Peyer's patch (tissue), 4 donors: ENCODE measurements at places on chromosomes 4 and X. TPM values are rescaled to one million over a fixed set of nuclear protein-coding genes. Genes with fewer than 3 reads are reported as not detected.
A peak's percentile ranks its signal among the peaks of the same experiment; 100 is the strongest.

- H3K4me3 ChIP-seq, result no peak overlapping the region
- no peaks in the 10 kb centered on the region for H3K36me3 ChIP-seq
- H3K27ac ChIP-seq, result no peak overlapping the region
Observed at GRCh38 chrX:112108145-112108544, 25.6 kb upstream of the TRPC5 start.

GRCh38 chrX:39204945-39205344 is 403.7 kb downstream of the MID1IP1 start:
- no peak overlapping the region for H3K4me3 ChIP-seq
- peak overlapping the region; percentile 4 for H3K27ac ChIP-seq
- no peak for DNase-seq
- no peaks in the 10 kb centered on the region for H3K36me3 ChIP-seq
- H3K4me1 ChIP-seq, result no peaks in the 10 kb centered on the region

- H3K36me3 ChIP-seq, result no peaks in the 10 kb centered on the region
- H3K27ac ChIP-seq, result no peak overlapping the region
- no peaks in the 10 kb centered on the region for H3K4me1 ChIP-seq
- no peak overlapping the region for H3K4me3 ChIP-seq
- no peaks in the 10 kb centered on the region for H3K27me3 ChIP-seq
Observed at GRCh38 chr4:90582087-90582486, 454.9 kb downstream of the CCSER1 start.

GRCh38 chrX:66203114-66203513 is 39.1 kb downstream of the HEPH start:
- H3K27ac ChIP-seq, result no peak overlapping the region
- H3K36me3 ChIP-seq, result no peaks in the 10 kb centered on the region
- no peak overlapping the region for H3K4me3 ChIP-seq
- H3K27me3 ChIP-seq, result no peaks in the 10 kb centered on the region
- no peak for DNase-seq

DNA sequence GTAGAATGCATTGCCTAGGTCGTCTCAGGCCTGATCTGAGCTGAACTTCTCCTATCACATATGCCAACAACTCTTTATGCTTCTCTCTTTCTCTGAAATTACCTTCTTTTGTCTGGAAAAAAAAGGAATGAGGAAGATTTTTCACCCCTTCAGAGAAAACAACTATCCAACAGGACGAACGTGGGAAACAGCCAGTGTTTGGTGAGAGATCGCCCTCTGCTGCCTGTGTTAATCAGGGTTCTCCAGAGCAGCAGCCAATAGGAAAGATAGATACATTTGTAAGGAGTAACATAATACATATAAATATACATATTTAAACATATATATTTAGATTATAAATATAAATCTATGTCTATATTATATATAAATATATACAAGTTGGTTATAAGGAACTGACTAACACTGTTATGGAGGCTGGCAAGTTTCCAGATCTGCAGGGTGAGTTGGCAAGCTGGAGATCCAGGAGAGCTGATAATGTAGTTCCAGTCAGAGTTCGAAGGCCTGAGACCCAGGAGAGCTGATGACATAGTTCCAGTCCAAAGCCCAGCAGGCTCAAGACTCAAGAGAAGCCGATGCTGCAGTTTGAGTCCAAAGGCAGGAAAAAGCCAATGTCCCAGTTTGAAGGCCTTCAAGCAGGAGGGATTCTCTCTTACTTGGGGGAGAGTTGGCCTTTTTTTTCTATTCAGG is 13.3 kb downstream of the CETN2 start:
- H3K36me3 ChIP-seq, result no peaks in the 10 kb centered on the region
- no peak overlapping the region for H3K4me3 ChIP-seq
- DNase-seq, result peak; percentile 73
- H3K4me1 ChIP-seq, result no peaks in the 10 kb centered on the region

GRCh38 chr4:2930135-2930757 is 33.0 kb downstream of the NOP14 start:
- no peaks in the 10 kb centered on the region for H3K36me3 ChIP-seq
- H3K4me3 ChIP-seq, result no peak overlapping the region
- peak overlapping the region; percentile 85 for H3K27ac ChIP-seq
- H3K27me3 ChIP-seq, result no peaks in the 10 kb centered on the region
- peaks cover 32% of the 10 kb centered on the region for H3K4me1 ChIP-seq
- DNase-seq, result peak; percentile 46

GRCh38 chr4:129970801-129971200 is 874.8 kb downstream of the C4orf33 start:
- H3K4me3 ChIP-seq, result no peak overlapping the region
- no peak overlapping the region for H3K27ac ChIP-seq
- H3K36me3 ChIP-seq, result no peaks in the 10 kb centered on the region
- no peak for DNase-seq
- H3K4me1 ChIP-seq, result no peaks in the 10 kb centered on the region
- H3K27me3 ChIP-seq, result no peaks in the 10 kb centered on the region

PAGE2B gene
- total RNA-seq, result not detected

GRCh38 chr4:185573651-185574199 is 38.4 kb upstream of the PDLIM3 start:
- no peaks in the 10 kb centered on the region for H3K36me3 ChIP-seq
- H3K4me3 ChIP-seq, result no peak overlapping the region
- H3K4me1 ChIP-seq, result no peaks in the 10 kb centered on the region
- DNase-seq, result no peak

EDA gene
- not detected for total RNA-seq

GRCh38 chr4:796206-796605 is 29.7 kb downstream of the CPLX1 start:
- no peak for DNase-seq
- H3K27ac ChIP-seq, result no peak overlapping the region
- peaks cover 28% of the 10 kb centered on the region for H3K4me1 ChIP-seq
- H3K4me3 ChIP-seq, result no peak overlapping the region

DNA sequence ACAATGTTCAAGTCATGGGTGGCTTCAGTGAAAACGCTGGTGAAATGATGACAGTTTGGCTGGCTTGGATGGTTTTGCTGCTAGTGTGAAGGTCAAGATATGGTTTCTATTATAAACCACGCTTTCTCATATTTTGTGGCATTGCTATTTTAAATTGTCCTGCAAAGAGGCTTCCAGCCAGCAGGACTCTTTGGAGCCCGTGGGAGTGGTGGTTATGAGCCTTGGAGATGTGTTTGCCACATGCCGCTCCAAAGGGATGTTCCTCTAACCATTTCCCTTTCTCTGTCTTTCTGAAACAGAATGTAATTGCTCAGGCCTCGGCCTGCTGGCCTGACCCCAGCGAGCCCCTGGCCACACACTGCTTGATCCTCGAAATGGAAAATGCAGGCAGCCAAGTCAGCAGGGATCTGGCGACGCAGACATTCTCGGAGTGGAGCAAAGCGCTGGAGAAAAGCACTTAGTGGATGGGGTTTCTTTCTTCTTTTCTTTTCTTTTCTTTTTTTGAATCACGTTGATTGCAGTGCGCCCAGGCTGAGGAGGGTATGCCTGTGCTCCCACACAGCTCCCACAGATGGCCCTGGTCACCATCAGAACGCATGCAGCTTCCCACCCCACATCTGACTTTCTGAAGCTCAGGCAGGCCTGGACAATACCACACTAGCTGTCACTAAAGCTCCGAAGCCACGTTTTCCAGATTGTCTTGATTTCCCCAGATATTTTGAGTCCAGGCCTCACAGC is 114.0 kb downstream of the ENPP6 start:
- H3K36me3 ChIP-seq, result no peaks in the 10 kb centered on the region
- H3K27ac ChIP-seq, result no peak overlapping the region
- no peaks in the 10 kb centered on the region for H3K27me3 ChIP-seq
- no peaks in the 10 kb centered on the region for H3K4me1 ChIP-seq
- no peak overlapping the region for H3K4me3 ChIP-seq
- no peak for DNase-seq

DNA sequence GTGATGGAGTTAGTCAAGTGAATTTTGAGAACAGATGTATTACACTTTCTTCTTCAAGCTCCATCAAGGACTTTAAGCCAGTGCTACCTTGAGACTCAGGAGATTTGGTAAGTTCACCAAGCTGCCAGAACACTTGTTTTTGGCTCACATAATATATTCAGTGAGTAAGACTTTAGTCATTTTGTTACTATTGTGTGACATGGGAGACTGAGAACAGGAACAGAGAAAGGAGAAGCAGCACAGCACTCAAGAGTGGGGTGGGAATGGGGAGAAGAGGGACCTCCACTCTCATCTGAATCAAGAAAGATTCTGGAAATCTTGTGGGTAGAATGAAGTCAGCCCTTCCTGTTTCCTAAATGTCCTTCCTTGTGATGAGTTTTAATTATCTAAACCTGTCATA is 87.3 kb upstream of the TET2 start:
- no peaks in the 10 kb centered on the region for H3K27me3 ChIP-seq
- no peak overlapping the region for H3K27ac ChIP-seq
- no peaks in the 10 kb centered on the region for H3K36me3 ChIP-seq

DNA sequence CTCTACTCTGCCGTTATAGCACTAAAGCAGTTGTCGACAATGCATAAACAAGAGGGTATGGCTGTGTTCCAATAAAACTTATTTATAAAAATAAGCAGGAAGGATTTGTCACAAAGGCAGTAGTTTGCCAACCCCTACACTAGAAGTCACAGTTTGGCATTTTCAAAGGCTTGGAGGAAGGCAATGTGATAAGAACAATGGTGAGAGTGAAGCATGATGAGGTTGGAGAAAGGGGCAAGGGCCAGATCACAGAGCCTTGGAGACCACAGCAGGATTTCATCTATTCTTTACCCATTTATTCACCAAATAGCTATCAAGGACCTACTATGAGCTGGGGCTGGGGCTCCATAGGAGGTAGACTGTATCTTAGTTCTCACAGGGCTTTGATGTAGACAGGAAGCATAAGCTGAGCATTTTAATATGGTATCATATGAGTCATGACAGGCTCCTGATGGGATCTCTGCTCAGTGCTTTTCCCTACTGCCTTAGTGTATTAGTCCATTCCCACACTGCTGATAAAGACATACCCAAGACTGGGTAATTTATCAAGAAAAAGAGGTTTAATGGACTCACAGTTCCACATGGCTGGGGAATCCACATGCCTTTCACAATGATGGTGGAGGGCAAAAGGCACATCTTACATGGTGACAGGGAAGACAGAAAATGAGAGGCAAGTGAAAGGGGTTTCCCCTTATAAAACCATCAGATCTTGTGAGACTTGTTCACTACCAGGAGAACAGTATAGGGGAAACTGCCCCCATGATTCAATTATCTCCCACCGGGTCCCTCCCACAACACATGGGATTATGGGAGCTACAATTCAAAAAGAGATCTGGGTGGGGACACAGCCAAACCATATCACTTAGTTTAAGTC is 58.9 kb downstream of the PPM1K start:
- DNase-seq, result no peak
- H3K27ac ChIP-seq, result no peak overlapping the region
- no peaks in the 10 kb centered on the region for H3K36me3 ChIP-seq
- H3K4me3 ChIP-seq, result no peak overlapping the region

GRCh38 chr4:162229670-162230069 is 65.9 kb upstream of the FSTL5 start:
- no peak overlapping the region for H3K27ac ChIP-seq
- H3K4me1 ChIP-seq, result no peaks in the 10 kb centered on the region
- DNase-seq, result no peak

RASSF6 gene
- 38.1 TPM for total RNA-seq

GRCh38 chr4:17654701-17655100 is 40.3 kb downstream of the MED28 start:
- no peak overlapping the region for H3K4me3 ChIP-seq
- DNase-seq, result no peak
- H3K4me1 ChIP-seq, result no peaks in the 10 kb centered on the region
- H3K27me3 ChIP-seq, result no peaks in the 10 kb centered on the region
- no peaks in the 10 kb centered on the region for H3K36me3 ChIP-seq

GRCh38 chrX:109926743-109927662 is 75.9 kb upstream of the TMEM164 start:
- H3K4me1 ChIP-seq, result no peaks in the 10 kb centered on the region
- H3K36me3 ChIP-seq, result no peaks in the 10 kb centered on the region
- no peak overlapping the region for H3K4me3 ChIP-seq
- no peak overlapping the region for H3K27ac ChIP-seq

ADRA2C gene
- 0.76 TPM for total RNA-seq

- H3K4me1 ChIP-seq, result no peaks in the 10 kb centered on the region
- H3K36me3 ChIP-seq, result no peaks in the 10 kb centered on the region
- no peak overlapping the region for H3K27ac ChIP-seq
- H3K27me3 ChIP-seq, result no peaks in the 10 kb centered on the region
Observed at GRCh38 chr4:158861281-158861680, 92.5 kb downstream of the FNIP2 start.

GRCh38 chr4:85452058-85452731 is 22.8 kb upstream of the ARHGAP24 start:
- DNase-seq, result no peak
- H3K36me3 ChIP-seq, result no peaks in the 10 kb centered on the region
- H3K4me1 ChIP-seq, result no peaks in the 10 kb centered on the region
- H3K4me3 ChIP-seq, result no peak overlapping the region
- H3K27ac ChIP-seq, result no peak overlapping the region
- no peaks in the 10 kb centered on the region for H3K27me3 ChIP-seq

HSFX2 gene
- total RNA-seq, result not detected

MAD2L1 gene
- 1.1 TPM for total RNA-seq

XPNPEP2 gene
- 875 TPM for total RNA-seq

GRCh38 chrX:103756736-103757135 is 19.9 kb upstream of the PLP1 start:
- H3K4me3 ChIP-seq, result no peak overlapping the region
- no peak overlapping the region for H3K27ac ChIP-seq
- DNase-seq, result no peak
- no peaks in the 10 kb centered on the region for H3K27me3 ChIP-seq
- H3K36me3 ChIP-seq, result no peaks in the 10 kb centered on the region
- no peaks in the 10 kb centered on the region for H3K4me1 ChIP-seq

- no peak within 1 kb of the TSS for H3K27ac ChIP-seq
- H3K36me3 ChIP-seq, result no peaks in the 10 kb centered on the region
- no peaks in the 10 kb centered on the region for H3K4me1 ChIP-seq
- no peak for DNase-seq
- H3K27me3 ChIP-seq, result no peaks in the 10 kb centered on the region
Observed at GRCh38 chrX:78658845-78659744, at the start of gene RTL3. TSS of gene RTL3 (minus strand) at chrX:78659328. CDS start at chrX:78658420, 908 bp downstream.

DNA sequence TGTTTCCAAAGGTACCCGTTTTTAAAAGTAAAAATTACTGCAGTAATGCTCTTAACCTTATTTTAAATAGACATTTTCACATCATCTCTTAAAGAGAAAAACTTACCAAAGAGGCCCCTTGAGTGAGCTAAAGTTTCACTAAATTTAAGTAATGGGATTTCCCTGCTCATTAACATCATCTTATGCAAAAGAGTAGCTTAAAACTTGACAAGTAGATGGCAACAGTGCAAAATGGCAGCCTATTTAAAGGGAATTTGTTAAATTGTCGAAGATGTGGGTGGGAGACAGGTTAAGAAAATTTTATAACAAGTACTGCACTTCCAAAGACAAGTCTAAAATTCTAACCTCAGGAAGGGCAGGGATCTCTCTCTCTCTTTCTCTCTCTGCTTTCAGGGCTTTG is 271.7 kb upstream of the LDB2 start:
- H3K36me3 ChIP-seq, result no peaks in the 10 kb centered on the region
- H3K4me3 ChIP-seq, result no peak overlapping the region
- DNase-seq, result no peak
- H3K4me1 ChIP-seq, result no peaks in the 10 kb centered on the region
- H3K27me3 ChIP-seq, result no peaks in the 10 kb centered on the region

GRCh38 chr4:186514271-186514950 is 41.0 kb downstream of the MTNR1A start:
- H3K36me3 ChIP-seq, result no peaks in the 10 kb centered on the region
- no peak overlapping the region for H3K4me3 ChIP-seq
- no peaks in the 10 kb centered on the region for H3K27me3 ChIP-seq
- H3K27ac ChIP-seq, result no peak overlapping the region
- no peak for DNase-seq
- no peaks in the 10 kb centered on the region for H3K4me1 ChIP-seq

ELOVL6 gene
- total RNA-seq, result 11.7 TPM

GRCh38 chr4:140048419-140048995 is 105.5 kb downstream of the MAML3 start:
- H3K4me3 ChIP-seq, result peak overlapping the region; percentile 46
- no peak for DNase-seq
- no peaks in the 10 kb centered on the region for H3K27me3 ChIP-seq
- no peaks in the 10 kb centered on the region for H3K36me3 ChIP-seq
- H3K27ac ChIP-seq, result peak overlapping the region; percentile 49
- no peaks in the 10 kb centered on the region for H3K4me1 ChIP-seq
